ENCODE measurements at places on chromosomes 13 and 19. TPM values are rescaled to one million over a fixed set of nuclear protein-coding genes. Genes with fewer than 3 reads are reported as not detected.

- DNase-seq: no peak
Observed at GRCh38 chr13:112213467-112214255, 146.7 kb downstream of the SOX1 start.

DNA sequence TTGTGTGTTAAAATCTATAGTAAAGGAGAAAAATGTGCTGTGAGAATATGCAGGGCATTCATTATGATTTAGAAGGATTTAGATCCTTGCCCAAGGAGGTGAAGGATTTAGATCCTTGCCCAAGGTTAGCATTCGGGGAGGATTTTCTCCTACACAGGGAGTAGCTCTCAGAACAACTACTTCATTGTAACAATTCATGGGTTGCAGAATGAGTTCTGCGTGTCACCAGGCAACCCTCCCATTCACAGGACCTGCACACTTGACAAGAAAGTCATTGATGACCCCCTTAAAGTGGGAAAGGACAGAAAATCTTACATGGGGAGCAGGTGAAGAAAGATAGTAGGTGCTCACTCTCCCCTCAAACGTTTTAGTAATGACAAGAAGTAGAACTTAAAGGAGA is 167.1 kb upstream of the MAB21L1 start:
- no peak for DNase-seq

- no peak for DNase-seq
Observed at GRCh38 chr13:101752432-101752831, 300.0 kb downstream of the ITGBL1 start.

DNA sequence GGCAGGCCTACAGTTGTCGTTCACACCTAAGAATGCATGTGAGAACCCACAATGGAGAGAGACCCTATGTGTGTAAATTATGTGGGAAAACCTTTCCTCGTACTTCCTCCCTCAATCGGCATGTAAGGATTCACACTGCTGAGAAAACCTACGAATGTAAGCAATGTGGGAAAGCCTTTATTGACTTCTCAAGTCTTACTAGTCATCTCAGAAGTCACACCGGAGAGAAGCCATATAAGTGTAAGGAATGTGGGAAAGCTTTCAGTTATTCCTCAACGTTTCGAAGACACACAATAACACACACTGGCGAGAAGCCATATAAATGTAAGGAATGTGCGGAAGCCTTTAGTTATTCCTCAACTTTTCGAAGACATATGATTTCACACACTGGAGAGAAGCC is 11.3 kb downstream of the ZNF555 start:
- no peak for DNase-seq

The ZNF431 gene
- total RNA-seq: 39.7 TPM

DNA sequence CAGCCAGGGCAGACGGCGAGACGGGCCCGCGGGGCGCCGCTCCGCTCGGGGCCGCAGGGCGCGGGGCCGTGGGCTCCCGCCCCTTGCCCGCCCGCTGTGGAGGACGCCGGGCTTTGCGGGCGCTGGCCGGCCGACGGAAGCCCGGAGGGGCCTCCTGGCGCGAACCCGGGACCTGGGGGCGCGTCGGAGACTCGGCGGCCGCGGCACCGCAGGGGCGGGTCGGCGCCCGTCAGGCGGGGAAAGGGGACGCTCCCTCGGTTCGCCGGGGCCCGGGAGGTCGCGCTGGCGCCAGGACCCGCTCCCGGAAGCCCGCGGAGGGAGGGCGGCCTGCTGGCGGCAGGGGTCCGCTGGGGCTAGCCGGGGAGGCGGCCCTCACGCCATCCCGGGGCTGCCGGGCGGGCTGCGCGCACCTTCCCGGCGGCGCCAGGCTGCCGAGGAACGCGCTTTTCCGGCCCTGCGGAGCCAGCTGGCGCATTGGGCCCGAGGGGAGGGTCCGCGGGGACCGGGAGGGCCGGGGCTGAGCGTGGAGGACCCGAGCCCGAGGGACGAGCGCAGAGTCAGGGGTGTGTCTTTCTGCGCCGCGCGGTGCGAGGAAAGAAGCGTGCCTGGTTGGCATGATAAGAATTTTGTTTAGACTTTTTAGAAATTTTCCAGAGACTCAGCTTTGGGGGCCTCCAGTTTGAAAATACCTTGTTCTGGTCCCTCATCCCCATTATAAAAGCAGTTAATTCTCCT is 511 bp downstream of the GARRE1 start:
- no peak for DNase-seq

The VMAC gene
- 34.5 TPM for total RNA-seq

DNA sequence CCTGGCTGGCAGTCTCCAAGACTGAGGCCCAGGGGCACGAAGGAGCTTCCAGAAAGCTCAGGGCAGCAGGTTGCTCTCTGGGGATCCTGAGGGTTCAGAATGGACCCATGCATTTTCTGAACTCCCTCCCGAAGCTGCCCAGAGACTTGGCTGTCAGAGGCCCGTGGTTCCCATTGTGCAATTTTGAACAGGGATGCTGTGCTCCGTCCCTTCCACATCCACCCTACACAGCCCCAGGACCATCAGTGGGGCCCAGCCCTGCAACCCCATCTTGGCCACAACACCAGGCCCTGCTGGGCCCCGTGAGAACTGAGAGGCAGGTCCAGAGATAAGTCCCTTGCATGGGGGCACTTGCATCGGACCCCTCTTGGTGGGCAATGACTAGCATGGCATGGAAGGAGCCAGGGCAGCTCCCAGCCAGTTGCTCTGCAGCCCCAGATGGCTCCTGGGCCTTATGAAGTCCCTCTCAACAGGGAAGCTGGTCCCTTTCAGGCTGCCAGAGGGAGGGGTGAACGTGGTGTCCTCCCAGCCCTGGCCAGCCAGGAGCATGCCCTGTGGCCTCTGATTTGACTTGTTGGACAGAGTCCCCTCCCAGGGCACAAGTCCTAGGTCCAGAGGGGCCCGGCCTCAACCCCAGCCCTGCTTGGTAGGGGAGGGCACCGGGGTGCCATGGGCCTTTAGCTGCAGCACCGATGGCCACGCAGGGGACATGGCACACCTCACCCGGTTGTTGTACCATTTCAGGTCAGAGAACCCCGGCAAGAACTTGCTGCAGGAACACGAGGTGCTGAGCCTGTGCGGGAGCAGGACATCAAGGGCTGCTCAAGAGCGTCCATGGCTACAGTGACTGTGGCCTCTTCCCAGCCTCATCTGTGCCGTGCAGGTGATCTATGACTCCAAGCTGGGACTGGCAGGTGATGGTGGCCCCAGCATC is 17.3 kb upstream of the ZNF14 start:
- DNase-seq: no peak

DNA sequence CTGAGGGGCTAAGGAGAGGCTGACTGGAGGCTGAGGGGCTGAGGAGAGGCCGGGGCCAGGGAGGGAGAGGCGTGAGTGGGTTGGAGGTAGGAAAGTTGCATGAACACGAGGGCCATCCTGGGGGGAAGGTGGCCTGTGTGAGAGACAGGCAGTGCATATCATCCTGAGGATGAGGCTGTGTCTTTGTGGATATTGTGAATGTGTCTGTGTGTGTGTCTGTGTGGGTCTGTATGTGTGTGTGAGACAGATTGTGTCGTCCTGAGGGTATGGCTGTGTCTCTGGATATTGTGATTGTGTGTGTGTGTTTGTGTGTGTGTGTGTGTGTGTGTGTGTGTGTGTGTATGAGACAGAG is 422 bp downstream of the ZNF71 start:
- no peak for DNase-seq

GRCh38 chr13:24103782-24104372 is 56.6 kb upstream of the SPATA13 start:
- DNase-seq: no peak

- DNase-seq: no peak
Observed at GRCh38 chr19:19064811-19065745, 1.3 kb downstream of the SLC25A42 start.

DNA sequence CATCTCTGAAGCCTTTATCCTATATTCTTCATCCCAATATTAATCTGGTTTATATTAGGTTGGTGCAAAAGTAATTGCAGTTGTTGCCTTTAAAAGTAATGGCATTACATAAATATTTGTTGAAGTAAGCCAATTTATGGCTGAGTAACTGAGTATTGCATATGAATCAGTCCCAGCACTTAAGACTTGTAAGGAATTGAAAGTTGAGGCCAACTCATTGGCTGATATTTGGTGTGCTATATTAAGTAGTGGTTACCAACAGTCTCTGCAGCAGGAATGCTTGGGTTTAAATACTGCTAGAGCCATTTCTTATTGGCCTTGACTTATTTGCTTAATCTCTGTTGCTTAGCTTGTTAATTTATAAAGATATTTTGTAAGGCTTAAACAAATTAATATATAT is 460.7 kb downstream of the GPC6 start:
- DNase-seq: no peak

- no peak for DNase-seq
Observed at GRCh38 chr13:33032037-33032625, 15.9 kb downstream of the KL start.

- peak; percentile 14 for DNase-seq
Observed at GRCh38 chr19:7554990-7555864, 19.7 kb downstream of the PNPLA6 start.

The OR7E24 gene
- total RNA-seq: not detected

The IFNL3 gene
- total RNA-seq: not detected

- DNase-seq: no peak
Observed at GRCh38 chr13:30866677-30867076, 39.4 kb upstream of the MEDAG start.

The PGLYRP1 gene
- total RNA-seq: not detected

DNA sequence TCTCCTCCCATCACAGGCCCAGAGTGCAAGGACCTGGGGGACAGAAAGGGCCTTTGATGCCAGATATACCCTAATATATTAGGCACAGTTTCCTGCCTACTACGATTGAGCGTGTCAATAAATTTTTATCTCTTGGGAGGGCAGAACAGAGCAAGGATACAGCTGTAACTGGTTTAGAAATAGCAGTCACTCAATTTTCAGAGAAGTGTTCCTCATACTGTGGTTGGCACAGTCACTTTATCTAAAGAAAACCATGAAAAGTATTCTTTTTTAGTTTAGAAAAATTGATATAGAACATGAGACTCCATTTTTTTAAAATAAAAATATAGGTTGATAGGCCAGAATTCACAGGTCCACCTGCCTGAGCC is 460 bp upstream of the ZNF155 start:
- no peak for DNase-seq

- no peak for DNase-seq
Observed at GRCh38 chr13:51856027-51856736, 5.6 kb upstream of the CCDC70 start.

The KLK12 gene
- total RNA-seq: not detected
